DMS79 (cell line): ENCODE measurements at places on chromosomes 1 and 21.

DNA sequence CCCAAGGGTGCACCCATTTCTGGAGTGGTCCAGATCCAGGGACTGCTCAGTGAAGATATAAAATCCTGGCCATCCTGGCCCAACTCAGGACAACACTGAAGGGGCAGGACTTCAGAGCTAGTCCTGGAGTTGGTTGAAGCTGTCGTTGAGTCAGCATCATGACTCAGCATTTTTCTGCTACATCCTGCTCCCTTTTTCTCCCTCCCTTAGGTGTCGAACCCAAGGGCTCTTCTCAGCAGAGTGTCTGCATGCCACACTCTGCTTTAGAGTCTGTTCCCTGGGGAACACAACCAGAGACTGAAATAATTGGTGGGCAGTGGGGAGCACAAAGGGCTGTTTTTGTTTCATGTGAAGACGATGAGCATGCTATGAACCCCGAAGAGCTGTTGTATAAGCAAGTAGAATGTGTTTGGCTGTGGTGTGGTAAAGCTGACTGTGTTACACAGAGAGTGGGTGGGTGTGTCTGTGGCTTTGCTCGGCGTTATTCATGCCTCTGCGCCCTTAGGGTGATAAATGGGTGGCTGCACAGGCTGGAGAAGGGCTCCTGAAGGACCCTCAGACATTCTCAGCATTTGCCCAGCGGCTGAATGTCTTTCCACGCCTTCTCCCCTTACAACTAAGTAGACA is 167.2 kb downstream of the CYYR1 start:
- peak; percentile 2 for DNase-seq

DNA sequence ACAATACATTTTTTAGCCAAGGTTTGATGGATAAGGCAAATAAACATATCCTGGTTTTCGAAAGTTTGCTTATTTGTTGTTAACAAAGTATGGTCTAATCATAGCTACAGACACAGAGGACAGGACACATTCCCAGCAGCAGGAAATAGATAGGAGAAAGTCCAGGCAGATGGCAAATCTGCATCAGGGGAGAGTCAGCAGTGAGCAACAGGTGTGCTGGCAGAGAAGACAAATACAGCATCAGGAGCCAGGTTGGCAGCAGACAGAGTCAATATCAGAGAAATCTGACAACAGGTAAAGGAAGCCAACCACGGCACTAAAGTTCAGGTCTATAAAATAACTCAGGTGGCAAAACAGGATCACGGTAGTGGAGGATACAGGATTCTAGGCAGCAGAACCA is 210.7 kb upstream of the PTBP2 start:
- no peak for DNase-seq

DNA sequence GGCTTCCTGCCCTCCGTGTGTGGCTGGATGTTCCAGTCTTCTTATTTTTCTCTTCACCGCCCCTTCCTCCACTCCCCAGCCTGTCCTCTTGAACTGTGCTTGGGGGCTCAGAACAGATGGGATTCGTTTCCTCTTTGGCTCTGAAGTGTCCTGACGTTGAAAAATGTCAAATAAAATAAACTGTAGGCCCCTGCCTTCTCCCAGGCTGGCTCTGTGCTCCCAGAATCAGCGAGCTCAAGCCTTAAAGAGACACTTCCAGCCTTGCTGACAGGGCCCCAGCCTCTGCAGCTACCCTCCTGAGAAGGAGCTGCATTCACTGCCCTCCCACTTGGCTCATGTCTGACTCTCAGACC is 104.2 kb upstream of the IPO9 start:
- no peak for DNase-seq

DNA sequence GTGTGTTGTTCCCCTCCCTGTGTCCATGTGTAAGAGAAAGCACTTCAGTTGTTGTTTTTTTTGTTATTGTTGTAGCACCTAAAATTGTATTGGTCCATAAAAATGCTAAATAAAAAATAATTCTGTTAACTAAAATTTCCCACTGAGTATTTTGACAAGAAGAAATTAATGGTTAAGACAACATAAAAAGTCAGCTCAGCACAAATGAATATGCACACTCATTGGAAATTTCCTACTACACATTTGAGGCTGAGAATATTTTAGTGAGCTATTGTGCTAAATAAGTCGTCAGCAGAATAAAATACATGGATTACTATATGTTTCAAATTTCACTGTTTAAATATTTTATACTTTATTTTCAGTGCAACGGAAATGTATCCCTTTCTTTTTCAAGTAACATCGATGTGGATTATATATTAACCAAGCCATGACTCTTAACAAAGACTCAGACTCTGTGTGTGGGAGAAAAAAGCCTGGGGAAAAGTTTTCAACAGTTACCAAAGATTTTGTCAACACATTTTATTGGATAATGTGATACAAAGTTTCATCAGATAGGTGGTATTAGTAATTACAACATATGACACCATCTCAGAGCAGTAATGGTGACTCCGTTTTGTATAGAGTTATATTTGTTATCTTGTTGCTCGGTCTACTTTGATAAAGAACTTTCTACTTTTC is 63.4 kb downstream of the LYPLAL1 start:
- DNase-seq, result no peak

DNA sequence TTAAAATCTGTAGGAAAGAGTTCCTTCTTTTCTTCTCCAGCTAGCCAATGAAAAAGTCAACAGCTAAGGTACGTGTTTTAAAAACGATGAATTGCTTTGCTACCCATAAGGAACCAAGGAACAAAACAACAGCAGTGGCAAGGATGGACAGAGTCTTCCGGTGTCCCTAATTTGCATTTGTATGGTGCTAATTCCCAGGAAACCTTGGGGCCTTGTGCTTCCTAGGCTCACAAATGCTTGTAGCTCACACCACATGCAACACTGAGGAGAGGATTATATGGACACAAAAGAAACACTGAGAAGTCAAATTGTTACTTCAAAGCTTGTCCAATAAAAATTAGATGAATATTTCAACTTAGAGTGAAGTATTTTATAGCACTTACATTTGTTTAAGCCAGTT is 1.8 kb upstream of the PGBD5 start:
- DNase-seq, result no peak

- DNase-seq, result peak; percentile 18
These were observed 554 bp upstream of the SLC39A1 start for GRCh38 chr1:153963850-153964331.

DNA sequence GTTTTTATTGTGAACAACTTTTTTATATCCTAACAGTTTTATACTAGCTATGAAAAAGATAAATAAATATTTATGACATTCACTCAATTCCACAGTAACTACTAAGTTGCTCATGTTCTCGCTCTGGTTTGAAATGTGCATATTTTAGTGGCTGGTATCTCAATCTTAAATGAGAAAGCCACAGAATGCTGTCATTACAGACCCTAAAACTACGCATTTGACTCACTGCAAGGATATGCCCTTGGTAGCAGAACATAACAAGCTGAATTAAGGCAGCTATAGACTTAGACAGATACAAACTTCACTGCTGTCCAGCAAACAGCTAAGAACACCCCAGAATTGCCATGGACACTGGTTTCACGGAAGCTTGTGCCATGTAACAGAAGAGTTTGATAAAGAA is 19.0 kb downstream of the DAB1 start:
- DNase-seq, result no peak

GRCh38 chr1:36420836-36421317 is 23.2 kb upstream of the LSM10 start:
- peak; percentile 56 for DNase-seq

DNA sequence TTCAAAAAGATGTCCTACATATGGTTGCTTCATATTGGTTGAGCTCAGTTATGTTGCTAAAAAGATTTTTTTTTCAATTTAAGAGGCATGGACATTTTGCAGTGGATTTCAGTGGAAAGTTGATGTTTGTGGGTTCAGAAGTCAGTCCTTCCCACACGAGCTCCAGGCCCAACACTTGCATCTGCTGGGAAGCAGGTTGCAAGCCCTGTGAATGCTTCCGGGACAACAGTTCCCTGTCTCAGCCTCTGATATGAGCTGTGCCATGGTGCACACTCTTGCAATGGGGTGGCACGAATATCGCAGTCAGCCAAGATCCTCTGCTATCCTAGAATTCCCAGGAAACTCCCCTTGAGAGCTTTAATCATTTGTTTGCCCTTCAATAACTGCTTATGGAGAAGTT is 30.3 kb upstream of the ABCG1 start:
- no peak for DNase-seq

GRCh38 chr1:1039145-1039910 is 19.4 kb downstream of the AGRN start:
- no peak for DNase-seq

- DNase-seq, result no peak
These were observed 54.1 kb upstream of the CFAP298 start for GRCh38 chr21:32666258-32666657.

- DNase-seq, result no peak
These were observed 311.5 kb downstream of the KIF26B start for GRCh38 chr1:245466261-245466660.

DNA sequence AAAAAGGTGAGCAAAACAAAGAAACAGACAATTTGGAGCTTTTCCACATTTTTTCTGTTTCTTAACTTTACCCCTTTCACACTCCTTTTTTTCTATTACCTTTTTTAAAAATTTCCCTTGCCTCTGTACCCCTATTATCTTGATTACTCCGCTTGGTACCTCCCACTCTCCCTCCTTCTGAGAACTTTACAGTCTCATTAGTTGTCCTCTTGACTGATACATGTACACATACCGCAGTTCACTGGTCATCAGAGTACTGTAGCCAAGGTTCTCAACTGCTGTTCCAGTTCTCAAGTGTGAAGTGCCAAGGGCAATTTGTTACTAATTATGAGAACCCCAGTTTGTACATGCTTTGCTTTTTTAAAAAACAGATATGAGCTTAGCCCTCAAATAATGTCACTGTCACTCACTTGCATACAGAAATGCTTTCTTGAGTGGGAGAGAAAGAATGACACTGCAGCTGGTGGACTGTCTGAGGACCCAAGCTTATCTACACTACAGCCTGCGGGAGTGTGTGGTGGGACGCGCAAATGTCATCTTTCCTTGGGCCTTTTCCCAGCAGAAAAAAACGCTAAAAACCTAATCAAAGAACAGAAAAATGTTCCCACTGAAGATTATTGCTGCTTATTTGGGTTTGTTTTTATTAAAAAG is 160.8 kb downstream of the DISP1 start:
- DNase-seq, result peak; percentile 23

DNA sequence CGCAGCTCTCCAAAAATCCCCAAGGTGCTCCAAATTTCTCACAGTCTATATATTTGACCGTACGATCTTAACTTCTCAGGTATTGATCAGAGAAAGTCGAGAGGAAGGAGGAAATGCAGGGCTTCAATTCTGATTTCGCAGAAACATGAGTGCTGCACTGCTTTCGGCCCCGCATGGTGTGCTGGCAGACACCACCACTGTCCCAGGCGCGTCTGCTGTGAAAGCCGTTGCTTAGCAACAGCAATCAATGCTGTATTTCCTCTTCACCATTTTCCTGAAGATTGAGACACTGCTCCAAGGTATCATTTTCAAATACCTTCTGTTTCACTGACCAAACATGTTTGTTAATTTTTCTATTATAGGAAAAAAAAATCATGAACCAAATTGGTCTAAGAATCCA is 296.3 kb downstream of the SMYD3 start:
- no peak for DNase-seq

GRCh38 chr1:84467298-84467697 is 11.8 kb upstream of the RPF1 start:
- DNase-seq, result no peak

DNA sequence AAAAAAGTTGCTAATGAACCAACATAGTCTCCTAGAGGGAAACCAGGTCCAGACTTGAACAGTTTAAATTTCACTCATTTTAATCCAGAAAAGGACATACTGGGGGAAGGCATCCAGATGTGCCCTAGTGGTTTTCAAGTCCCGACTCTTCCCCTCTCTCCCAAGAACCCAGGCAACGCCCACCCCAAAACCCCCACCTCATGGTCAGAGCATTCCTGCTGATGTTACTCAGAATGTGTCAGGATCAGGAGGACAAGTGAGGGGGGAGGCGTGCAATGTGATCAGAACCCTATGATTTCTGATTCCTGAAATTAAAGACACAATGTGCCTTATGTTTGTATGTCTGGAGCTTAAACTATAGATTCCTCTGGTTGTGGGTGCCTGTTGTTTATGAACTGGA is 1.6 kb upstream of the CTSK start:
- no peak for DNase-seq

DNA sequence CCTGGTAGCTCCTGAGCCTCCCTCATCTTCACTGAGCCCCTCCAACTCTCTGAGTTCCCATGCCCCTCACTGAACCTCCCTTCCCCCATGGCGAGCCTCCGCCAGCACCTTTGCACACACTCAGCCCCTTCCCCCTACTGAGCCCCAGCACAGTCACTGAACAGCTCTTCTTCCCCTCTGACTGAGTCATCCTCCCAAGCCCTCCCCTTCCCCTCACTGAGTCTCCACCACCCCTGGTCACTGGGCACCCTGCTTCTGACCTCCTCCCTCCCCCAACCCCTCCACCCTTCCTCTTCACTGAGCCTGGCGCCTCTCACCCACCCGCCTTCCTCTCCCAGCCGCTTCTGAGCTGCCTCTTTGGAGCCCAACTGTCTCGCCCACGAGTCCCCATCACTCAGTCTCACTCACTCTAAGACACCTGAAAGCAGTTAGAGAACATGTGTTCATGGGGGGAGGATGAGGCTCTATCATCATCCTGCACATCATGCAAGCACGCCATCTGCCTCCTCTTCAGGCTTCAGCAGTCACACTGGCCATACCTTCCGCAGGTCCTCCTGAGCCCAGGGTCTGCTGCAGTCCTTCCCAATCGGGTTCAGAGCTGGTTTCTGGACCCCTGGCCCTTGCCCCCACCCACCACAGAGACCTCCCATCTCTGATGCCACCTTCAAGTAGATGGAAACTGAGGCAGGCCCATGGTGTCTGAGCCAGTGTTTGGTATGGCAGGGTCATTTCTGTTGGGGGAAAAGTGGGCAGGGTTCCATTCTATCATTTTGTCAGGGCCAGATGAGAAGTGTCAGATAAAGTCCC is 2.0 kb upstream of the TRNP1 start:
- no peak for DNase-seq

DNA sequence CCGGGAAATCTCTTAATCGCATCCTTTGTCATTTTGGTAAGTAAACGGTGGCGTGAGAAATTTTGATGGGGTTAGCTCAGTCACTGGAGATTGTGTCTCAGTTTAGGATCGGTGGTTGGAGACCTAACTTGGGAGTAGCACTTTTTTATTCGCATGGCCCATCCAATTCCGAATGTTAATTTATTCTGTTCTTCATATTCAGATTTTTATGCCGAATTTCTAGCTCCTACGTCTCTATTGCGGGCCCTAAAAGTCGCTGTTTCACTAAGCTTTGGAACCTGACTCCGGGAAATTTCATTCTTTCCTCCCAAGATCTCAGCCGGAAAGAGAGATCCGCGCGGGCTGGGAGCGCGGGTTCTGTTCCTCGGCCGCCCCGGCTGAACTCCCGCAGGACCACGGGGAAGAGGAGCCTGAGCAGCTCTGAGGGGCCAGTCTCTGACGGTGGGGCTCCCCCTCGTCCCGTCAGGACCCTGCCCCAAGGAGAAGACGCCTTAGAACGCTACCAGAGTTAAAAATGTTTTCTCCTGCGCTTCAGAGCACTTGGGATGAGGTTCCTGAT is 279.7 kb downstream of the FAM72C start:
- no peak for DNase-seq

DNA sequence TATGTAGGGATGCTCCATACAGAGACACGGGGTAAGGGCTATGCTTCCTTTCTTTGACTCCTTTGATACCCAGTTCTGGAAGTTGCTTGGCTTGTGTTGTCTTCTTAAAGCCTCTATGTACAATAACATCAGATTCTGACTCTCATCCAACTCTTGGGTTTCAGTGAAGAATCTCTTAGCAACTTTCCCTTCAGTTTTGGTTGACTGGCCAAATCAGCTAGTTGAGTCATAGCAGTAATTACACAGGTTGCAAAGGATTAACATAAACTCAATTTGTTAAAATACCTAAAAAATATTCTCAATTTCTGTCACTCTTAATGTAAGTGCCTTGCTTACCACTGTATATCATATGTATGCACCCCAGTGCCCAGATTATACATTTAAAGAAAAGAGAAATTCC is 9.2 kb downstream of the CD1E start:
- no peak for DNase-seq
